Non-pigmented ciliary epithelial cell (primary cell): ENCODE measurements at places on chromosomes 16 and 17.

GRCh38 chr16:27724482-27725235, 174.7 kb downstream of the KATNIP start:
- DNase-seq, result no peak

GRCh38 chr17:69819316-69820087, 255.5 kb upstream of the KCNJ16 start:
- no peak for DNase-seq

- DNase-seq, result no peak
Measured at GRCh38 chr17:77419095-77419494, 278.3 kb downstream of the SEC14L1 start.

DNA sequence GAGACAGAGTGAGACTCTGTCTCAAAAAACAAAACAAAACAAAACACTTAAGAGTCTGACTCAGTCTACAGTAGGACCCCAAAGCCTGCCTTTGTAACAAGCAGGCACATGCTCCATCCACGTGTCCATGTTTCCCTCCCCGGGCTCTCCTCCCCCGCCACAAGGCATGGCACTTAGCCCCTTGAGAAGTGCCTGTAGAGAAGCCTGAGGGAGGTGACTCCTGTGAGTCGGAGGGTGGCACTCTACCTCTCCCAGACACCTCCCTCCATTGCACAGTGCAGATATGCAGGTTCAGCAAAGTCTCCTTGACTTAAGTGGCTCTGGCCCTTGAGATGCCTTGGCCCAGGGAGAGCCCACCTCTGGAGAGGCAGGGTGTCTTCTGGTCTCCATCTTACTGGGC, 6.8 kb downstream of the FHOD1 start:
- DNase-seq, result no peak

DNA sequence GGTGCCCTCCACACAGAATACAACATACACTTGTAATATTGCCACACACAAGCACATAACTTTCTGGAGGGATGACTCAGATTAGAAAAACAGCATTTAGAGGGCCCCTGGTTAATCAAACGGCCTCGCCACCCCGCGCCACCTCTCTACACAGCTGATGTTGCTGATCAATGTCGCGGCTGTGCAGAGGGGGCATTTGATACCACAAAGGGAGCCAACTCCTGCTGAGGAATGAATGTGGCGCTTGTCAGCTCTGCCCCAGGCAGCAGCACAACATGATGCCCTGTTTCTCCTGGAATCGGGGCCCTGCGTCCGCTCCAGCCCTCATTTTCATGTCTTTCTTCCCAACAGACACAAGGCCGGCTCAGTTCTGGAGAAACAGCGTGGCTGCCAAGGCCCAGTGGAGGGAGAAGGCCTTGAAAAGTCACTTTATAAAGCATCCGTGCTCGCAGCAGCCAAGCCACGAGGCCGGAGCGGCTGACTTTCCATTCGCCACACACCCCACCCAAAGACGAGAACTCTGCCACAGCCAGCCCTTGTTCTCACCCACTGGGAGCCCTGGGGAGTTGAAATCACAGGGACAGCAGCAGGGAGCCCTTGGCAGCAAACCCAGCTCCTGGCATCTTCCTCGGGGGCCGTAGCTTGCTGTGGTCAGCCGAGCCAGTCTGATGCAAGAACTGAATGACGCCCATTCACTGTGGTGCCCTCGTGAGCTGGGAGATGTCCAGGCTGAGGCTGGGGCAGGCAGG, 65.6 kb downstream of the XYLT1 start:
- no peak for DNase-seq

DNA sequence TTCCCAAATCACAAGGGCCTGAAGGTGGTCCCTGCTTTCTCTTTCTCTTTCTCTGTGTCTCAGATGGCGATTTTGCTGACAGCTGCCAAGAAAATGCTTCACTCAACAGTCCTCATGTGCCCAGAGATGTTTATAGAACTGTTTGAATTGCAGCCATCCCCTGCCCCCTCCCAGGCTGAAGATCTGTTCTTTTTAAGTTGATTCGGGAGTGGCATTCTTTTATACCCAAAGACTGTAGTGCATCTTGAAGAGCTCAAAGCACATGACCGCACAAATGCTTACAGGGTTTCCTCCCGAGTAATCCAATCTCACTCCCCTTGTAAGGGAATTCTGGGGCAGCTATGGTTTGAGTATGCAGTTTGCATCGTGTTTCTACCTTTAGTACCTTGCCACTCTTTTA, 75.7 kb downstream of the SEC14L1 start:
- DNase-seq, result no peak

DNA sequence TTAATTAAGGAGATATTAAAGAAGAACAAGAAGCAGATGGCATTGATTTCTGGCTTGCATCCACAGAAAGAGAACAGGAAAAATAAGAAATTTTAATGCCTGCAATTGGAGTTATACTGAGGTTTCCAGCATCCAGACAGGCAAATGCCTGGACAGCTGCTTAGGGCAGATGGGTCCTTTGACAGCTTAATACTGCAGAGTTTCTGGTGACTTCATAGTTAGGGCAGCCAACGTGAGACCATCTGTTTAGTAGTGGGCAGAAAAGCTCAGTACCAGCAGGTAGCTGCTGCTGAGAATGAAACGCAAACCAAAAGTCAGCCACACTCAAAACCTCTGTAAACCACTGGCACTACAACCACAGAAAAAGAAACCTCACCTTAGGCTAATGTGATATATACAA, 109.8 kb downstream of the CDK5R1 start:
- DNase-seq, result no peak

- no peak for DNase-seq
Measured at GRCh38 chr17:55282379-55282702, 17.6 kb downstream of the HLF start.

DNA sequence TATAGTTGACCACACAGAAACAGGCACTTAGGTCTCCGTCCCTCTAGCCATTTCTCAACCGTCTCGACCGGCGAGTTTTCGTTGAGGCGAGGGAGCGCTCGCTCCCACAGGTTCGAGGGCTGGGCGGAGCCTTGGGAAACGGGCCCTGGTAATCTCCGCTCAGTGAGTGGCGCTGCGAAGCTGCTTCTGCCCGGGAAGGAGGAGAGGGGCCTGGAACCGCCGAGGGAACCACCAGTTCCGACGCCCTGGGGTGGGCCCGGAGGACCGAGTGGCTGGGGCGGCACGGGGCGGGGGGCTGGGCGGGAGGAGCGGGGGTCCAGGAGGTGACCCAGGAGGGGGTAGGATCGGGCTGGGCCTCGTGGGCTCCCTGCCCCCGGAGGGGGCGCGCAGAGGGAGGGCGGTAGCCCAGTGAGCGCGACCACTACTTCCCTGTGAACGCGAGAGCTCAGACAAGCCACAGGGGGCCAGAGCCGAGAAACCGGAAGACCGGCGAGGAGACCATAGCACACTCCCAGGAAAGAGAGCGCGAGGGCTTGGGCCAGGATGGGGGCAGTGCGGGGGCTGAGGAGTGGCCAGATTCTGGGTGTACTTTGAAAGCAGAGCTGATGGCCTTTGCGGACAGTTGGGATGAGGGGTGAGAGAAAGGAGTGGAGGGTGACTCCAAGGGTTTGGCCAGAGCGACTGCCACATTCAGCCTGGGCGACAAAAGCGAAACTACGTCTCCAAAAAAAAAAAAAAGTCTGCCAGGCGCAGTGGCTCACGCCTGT, 29.9 kb upstream of the ARL4D start:
- DNase-seq, result no peak

DNA sequence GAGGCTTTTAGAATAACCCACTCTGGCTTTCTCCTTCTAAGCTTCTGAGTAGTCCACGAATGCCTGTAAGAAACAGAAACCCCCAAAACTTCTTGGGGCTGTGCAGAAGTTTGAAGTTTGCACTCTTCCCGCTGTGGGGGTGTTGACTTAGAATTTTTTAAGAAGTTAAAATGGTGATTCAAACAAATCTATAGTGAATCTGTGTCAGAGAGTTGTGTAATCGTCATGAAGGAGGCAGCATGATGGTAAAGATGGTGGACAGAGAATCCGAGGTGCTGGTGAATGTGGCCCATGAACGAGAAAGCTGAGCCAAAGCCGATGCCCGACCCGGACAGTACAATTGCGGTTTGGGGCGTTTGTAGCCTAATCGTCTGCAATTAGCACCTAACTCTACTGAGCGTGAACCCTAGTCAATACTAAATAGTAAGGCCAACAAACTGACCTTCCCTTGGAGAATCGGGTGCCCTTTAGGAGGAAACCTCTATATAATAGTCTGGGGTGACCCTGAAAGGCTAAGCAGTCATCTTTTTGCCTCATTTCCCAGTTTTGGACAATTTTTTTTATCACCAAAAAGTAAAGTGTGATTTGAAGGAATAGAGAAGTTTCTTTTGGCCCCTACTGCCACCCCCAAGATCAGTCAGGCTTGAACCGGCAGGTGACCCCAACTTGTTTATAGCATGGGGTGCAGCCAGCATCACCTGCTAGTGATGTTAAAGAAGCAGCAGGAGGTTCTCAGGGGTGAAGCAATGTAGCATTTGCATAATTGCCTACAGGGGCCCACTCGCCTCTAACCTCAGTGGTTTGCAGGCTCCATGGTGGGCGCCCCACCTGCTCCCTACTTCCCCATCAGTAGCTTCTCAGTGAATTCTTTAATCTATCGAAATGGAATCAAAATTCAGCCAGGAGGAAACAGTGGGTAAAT, 11.2 kb downstream of the IRF8 start:
- DNase-seq, result no peak

- no peak for DNase-seq
Measured at GRCh38 chr16:30137897-30138296, 14.9 kb upstream of the MAPK3 start.
